ENCODE measurements at places on chromosomes 1 and 21.

DNA sequence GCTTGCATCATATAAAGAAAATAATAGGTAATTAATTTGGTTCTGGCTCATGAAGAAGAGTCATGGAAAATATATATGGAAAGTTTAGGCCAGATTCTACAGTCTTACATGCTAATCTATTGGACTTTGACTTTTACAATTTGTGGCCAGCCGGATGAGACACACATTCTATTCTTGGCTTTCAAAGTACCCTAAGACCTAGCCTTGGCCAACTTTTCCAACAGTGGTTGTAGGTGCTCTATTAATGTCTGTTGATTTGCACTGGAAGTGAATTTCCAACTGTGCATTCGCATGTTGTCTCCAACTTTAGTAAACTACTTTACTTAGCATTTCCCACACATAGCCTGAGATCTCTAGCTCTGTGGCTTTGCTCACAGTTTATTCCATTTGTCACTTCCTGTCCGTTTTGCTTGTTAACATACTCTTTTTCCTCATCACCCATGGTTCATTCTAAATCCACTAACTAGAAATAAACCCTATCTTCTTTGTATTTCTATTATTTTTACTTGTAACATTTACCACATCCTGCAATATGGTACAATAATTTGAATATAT, 644.0 kb downstream of the PTPRC start:
- no peak for DNase-seq

DNA sequence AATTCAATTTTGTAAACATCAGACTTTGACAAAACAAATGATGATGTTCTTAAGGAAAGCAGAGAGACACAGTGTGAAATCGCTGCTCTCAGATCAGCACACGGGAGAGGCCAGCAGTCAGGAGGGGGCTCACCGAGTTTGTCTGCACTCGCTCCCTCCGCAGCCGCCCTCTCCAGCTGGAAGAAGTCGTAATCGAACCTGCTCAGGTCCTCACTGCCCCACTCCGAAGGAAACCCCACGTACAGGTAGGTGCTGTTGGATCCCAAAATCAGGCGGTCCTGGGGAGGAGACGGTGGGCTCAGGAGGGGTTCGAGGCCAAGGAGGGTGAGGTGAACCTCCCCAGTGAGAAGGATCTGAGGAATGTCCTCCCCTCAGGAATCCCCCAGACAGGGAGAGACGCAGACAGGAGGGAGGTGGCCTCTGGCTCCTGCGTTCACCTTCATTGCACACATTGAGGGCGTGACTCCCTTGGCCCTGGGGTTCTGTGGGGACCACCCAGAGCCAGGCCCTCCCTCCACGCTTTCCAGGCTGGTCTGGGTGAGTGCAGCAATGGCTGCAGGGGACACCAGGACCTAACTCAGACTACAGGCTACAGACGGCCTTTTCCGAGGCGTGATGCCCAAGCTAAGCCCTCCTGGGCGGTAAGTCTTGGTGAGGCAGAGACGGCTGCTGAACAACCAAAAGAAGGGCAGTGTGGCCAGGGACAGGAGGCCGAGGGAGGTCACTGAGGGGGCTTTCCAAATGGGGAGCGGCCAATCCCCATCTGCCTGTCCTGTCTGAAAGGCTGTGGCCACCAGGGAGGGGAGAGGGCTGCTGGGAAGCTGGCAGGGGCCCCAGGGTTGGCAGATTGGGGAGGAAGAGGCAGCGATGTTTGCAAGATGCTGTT, 65.5 kb downstream of the SCCPDH start:
- no peak for DNase-seq

GRCh38 chr21:45306832-45307571, 19.3 kb upstream of the POFUT2 start:
- no peak for DNase-seq

GRCh38 chr1:56375326-56375804, 204.0 kb downstream of the PLPP3 start:
- DNase-seq, result no peak

DNA sequence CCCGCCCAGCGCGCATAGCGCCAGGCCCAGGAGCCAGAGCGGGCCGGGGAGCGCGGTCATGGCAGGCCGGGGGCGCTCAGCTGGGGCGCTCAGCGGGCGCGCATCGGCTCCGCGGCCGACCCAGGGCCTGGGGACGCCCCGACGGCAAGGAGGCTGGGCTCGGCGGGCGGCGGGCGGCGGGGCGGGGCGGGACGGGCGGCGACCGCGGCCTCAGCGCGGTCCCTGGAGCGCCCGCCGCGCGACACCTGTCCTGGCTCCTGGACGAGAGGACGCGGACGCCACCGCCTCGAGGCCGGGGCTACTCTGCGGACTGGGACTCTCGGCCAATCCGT, 273 bp downstream of the BMP8B start:
- no peak for DNase-seq
